Hematopoietic multipotent progenitor cell (in vitro differentiated cells): ENCODE measurements at places on chromosomes 5 and 9. TPM values are rescaled to one million over a fixed set of nuclear protein-coding genes. Genes with fewer than 3 reads are reported as not detected.

GRCh38 chr5:151214614-151215545 lies 9.0 kb downstream of the CCDC69 start:
- DNase-seq, result no peak

DNA sequence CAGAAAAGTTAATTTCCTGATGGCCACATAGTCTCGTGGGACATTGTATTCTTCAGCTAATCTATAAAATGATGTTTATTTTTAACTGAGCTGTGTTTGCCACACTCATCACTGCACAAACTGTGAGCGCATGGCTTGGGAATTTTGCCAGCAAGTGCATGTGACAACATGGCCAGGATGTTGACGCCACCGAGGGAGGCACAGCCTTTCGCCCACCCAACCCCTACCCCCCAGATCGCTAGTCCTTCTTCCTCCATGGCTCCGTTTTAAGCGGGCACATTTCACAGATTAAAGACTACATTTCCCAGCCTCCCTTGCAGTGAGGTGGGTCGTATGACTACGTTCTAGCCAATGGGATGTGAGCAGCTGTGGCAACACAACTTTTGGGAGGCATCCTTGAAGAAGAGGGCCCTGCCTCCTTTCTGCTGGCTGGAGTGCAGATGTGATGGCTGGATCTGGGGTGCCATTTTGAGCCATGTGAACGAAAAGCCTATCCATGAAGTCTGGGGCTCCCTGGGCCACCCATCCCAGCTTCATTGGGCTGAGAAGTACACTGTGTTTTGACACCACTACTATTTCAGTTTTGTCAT lies 7.9 kb downstream of the NRARP start:
- DNase-seq, result no peak

DNA sequence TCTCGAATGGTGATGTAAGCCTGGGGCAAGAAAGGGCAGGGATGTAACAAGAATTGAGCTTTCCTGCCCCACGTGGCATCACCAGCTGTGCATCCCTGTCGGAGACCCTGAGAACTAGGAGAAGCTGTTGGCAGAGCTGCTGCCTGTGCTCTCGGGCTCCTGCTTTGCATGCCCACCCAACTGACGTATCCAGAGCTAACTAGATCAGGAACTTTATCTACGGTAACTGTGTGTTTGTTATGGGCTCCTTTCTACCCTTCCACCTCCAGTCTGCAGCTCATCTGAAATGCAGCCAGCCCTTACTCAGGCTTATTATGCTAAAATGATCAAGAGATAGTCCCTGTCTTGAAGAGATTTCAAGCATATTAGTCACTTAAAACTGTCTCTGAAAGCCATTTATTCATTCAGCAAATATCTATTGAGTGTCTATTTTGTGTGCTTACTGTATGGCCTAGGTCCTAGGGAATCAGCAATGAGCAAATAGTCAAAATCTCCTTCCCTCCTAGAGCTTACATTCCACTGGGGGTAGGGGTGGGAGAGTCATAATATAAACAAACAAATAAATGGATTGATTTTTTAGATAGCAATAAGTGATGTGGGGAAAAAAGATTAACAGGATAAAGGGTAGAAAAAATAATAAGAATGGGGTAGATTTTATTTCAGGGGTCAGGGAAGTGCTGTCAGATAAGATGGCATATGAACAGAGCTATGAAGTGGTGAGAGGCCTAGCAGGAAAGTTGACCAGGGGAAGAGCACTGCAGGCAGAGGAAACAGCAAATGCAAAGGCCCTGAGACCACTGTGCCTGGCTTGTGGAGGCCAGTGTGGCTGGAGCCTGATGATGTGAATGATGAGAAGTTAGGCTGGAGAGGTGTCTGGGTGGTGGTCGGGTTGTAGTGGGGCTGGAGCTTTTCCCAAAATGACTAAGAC lies 118.2 kb downstream of the GALNT10 start:
- no peak for DNase-seq

DNA sequence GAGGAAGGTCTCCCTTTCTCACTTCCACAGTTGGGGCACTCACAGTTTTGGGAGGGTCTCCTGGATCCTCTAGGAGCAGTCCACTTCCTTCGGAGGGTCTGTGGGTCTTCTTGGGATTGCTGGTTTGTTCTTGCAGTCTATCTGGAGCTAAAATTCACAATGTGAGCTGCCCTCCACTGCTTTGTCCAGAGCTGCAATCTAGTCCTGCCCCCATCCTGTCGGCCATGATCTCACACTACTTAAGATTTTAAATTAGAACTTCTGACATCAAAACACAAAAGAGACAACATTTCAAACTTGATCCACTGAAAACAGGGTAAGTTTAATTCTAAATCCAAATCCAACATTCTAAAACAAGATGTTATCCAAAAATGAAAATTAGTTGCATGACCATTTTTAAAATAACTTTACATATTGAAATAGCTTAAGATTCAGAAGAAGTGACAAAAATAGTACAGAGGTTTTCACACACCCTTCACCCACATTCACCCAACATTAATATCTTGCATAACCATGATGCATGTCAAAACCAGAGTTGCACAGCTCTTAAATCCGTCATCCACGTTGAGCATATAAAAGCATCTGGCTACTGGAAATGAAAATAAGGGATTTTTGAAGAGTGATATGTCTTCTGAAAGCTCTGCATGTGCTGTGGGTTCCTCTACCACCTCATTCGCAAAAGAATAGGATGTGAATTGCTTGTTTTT lies 113.7 kb upstream of the EPB41L4A start:
- DNase-seq, result no peak

DNA sequence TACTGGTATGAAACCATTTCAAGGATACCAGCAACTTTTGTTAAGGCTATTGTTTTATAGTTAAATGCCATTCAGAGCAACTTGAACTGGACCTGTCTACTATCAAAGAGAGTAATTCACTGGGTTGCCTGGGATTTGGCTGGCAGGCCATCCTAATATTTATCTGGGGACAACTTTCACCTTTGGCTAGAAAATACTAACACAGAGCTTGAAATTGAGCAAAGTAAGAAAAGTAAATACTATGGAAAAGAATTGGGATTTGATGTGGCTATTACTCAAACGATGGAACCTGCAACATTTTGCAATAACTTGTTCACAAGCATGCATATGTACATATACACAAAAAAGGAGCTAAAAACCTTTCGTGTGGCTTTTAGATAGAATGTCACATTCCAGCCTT lies 191.3 kb downstream of the DENND1A start:
- no peak for DNase-seq

DNA sequence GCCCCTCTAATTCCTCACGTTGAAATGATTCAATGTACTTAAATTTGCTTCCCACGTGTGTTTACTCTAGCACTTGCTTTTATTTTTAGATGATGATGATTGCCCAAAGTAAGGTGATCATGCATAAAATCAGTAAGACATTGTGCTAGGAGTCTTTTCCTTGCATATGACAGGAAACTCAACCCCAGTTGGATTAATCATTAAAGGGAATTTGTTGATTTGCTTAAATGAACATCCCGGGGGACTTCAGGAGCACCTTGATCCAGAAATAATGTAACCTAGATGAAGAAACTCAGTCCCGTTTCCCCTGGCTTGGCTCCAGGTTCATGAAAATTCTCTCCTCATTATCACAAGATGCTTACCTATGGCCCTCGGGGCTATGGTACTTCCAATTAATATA lies 106.1 kb upstream of the STC2 start:
- DNase-seq, result no peak

DNA sequence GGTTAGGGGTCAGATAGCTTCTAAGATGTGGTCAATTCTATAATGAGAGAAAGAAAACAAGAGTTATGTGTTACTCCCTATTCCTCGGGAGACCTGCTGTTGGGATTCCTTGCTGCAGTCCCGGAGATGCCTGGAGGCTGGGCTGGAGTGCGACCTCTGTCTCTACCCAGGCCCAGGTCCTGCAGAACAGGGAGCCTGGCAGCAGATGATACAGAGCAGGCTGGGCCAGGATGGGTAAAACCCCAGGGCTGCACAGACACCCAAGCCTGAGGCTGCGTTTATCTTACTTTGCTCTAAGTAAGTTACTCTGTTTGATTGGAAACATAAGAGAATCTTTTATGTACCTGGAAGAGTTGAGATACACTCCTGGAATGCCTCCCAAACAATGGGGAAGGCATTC lies 26.9 kb upstream of the FAM120AOS start:
- DNase-seq, result no peak

GRCh38 chr9:5481322-5482040 lies 28.9 kb upstream of the PDCD1LG2 start:
- peak; percentile 23 for DNase-seq

GRCh38 chr5:114402206-114402605 lies 40.3 kb downstream of the KCNN2 start:
- no peak for DNase-seq

DNA sequence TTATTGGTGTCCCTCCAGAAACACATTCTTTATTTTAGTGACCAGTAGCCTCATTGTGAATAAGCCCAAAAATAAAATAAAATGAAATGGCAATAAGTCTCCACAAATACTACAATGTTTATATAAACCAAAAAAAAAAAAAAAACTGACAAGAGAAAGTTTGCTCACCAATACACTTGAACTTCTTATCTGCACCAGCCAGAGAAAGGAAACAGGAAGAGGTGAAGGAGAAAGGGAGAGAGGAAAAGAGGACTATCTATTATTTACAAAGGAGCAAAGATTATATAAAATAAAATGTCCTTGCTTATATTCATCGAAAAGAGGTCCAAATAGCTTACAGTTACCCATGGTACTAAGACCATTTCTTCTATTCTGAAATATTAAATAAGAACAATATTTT lies 176.4 kb upstream of the CCNG1 start:
- peak; percentile 22 for DNase-seq

DNA sequence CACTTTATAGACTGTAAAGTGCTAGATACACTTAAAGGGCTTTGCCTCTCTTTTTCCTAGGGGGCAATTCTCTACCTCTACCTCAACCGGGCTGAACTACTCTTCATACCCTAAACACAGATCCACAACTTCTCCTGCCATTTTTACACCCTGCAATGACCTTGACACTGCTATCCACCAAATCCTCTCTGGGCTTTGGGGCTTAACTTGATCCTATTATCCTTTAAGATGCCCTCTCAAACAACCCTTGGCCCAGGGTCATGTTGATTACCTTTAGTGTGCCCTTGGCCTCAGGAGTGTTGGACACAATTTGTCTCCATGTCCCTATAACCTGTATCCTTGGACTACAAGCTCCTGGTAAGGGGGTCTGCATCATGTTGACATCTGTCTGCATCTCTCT lies 19.5 kb downstream of the ANXA6 start:
- DNase-seq, result no peak

DNA sequence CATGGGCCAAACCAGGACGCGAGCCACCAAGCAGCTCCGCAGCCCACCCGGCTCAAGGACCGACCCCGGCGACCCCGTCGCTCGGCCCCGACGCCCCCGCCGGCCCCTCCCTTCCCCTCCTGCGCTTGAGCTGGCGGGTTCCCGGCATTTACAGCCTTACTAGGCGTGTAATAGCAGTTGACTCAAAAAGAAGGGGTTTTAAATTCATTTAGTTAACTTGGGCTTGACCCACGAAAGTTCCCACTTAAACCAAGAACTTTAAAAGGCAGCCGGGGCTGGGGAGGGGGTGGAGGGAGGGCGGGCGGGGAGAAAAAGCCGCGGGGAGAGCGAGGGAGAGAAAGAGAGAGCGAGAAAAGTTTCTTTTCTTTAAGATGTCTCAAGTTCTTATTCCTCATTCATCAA lies 636 bp downstream of the PRDM12 start:
- DNase-seq, result no peak

DNA sequence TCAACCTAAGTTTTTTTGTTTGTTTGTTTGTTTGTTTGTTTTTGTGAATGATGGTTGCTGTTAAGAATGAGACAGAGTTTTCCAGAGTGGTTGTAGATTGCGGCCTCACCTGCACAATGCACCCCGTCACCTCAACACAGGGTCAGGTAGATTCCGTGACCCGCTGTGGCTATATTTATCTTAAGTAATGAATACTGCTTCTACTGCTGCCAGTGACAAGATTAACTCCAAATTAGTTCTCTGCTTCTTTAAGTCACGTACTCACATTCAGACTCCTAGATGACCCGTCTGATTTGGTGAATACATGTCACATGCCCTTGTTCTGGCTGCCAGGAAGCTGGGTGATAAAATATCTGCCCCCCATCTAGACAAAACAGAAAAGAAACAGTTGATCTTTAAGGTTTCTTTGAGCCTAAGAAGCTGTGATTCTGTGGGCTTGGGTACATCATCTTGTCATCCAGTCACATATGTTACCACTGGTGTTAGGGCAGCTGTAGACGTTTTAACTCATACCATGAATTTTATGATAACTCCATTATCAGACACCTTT lies 52.9 kb downstream of the CFAP95 start:
- DNase-seq, result no peak

DNA sequence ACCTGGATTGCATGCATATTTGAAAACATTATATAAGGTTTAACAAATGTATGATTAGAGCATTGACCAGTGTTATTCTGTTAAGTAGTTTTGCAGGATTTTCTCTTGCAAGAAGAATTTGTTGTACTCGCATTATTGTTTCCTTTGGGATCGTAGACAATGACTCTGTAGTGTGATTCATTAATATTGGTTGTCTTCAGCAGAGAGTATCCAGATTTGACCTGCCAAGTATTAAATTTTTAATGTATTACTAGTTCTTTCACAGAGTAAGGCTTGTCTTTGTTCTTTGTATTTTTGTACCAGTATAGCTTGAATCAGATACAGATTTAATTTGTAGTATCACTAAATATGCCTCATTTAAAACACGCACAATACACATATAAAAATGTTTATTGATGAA lies 155.0 kb downstream of the PBX3 start:
- no peak for DNase-seq

DNA sequence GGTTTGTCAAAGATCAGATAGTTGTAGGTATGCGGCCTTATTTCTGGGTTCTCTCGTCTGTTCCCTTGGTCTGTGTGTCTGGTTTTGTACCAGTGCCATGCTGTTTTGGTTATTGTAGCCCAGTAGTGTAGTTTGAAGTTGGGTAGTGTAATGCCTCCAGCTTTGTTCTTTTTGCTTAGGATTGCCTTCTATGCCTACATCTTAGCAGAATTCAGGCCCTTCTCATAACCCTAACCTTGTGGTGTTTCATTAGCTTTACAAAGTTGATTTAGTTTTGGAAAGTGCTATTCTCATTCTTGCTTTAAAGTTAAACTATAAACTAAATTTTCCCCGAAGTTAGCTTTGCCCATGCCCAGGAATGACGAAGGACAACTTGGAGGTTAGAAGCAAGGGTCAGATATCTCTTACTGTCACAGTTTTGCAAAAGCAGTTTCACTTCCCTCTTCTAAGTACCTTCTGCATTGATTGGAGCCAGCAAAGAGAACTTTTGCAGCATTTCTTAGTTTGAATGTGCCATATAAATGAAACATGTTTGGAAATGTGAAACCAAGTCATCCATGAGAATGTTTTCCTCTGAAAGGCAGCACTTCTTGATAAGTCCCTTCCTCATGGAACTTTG lies 274.3 kb upstream of the DMRT1 start:
- no peak for DNase-seq

Gene PRR16
- 0.81 TPM for total RNA-seq

Gene AIF1L
- total RNA-seq, result 4.8 TPM

Gene ANGPTL2
- total RNA-seq, result under 0.01 TPM

Gene GRXCR2
- total RNA-seq, result not detected

Gene C5orf22
- 14.8 TPM for total RNA-seq

Gene C5orf46
- not detected for total RNA-seq

Gene PCDHGC3
- 1.1 TPM for total RNA-seq
